Renal cortex interstitium (tissue), 15 donors: ENCODE measurements at places on chromosomes 7 and 10. TPM values are rescaled to one million over a fixed set of nuclear protein-coding genes. Genes with fewer than 3 reads are reported as not detected.

DNA sequence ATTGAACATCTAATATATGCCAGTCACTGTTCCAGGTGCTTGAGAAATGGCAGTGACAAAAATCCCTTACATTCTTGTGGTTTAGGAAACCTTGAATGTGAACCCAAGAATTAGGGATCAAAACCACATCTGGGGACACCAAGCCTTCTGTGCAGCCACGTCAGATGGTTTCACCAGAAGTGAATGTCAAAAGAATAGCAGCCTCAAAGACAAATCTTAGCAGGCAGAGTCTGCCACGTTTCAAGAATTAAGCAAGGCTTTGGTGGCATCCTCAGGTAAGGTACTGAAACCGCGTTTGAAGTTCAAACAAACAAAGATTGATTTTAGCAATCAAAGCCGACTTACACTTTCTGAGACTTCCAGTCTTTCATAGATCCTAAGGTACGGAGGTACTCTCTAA lies 225.5 kb upstream of the GNAI1 start:
- DNase-seq, result no peak

DNA sequence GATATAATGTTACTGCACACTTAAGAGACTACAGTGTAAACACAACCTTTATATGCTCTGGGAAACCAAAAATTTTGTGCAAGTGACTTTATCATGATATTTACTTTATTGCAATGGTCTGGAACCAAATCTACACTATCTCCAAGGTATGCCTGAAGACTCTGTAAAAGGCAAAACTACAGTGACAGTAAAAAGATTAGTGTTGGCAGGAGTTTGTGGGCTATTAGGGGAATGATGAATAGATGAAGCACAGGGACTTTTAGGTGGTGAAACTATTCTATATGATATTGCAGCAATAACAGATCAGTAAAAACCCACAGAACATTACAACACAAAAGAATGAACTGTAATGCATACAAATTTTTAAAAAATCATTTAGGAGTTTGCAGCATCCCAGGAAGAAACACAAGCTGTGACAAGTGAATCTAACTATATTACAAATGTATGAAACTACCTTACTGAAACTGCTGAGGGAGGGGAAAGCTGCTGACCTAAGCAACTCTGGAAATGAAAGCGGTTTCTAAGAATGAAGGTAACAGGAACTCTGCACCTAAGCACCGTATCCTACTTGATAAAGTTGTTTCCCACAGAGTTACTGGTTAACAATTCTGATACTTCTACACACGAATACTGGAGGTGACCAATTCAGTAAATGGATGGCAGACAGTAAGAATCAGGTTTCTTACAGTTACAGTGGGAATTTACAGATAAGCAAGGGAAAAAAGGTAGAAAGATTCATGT lies 82.6 kb downstream of the ATE1 start:
- DNase-seq, result no peak

- no peak for DNase-seq
Observed at GRCh38 chr10:22623633-22624253, 90.6 kb downstream of the PIP4K2A start.

DNA sequence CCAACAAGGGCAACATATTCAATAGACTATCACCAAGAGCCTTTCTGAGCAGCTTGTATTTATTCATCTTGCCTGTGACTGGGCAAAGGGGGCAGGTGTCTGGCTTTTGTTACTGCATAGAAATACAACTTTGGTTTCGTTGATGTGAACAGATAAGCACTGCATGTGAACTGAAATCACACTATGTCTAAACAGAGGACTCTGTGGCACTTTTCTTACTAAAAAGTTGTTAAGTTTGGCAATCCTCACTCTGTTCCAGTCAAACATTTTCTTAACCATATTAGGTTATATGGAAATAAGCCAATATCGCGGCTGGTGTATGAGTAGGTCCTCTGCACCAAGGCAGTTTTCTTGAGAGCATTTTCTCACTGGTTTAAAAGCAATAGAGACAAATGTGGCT lies 48.5 kb downstream of the CALD1 start:
- no peak for DNase-seq

DNA sequence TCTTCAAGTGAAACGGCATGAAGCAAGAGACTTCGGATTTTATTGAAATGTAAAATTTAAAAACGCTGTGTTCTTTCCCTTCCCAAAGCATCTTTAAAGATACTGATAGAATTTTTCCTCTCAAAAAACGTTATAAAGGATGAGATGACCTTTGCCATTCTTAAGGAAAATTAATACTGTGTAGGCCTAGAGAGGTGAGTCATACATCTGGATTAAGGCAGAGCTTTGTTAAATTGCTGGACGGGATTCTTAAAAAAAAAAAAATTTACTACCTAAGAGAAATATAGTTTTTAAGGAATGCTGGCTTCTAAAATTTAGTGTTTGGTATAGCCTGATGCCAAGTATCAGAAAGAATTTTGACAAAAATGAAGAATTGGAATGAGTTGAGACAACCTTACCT lies 6.3 kb upstream of the HBP1 start:
- DNase-seq, result no peak

DNA sequence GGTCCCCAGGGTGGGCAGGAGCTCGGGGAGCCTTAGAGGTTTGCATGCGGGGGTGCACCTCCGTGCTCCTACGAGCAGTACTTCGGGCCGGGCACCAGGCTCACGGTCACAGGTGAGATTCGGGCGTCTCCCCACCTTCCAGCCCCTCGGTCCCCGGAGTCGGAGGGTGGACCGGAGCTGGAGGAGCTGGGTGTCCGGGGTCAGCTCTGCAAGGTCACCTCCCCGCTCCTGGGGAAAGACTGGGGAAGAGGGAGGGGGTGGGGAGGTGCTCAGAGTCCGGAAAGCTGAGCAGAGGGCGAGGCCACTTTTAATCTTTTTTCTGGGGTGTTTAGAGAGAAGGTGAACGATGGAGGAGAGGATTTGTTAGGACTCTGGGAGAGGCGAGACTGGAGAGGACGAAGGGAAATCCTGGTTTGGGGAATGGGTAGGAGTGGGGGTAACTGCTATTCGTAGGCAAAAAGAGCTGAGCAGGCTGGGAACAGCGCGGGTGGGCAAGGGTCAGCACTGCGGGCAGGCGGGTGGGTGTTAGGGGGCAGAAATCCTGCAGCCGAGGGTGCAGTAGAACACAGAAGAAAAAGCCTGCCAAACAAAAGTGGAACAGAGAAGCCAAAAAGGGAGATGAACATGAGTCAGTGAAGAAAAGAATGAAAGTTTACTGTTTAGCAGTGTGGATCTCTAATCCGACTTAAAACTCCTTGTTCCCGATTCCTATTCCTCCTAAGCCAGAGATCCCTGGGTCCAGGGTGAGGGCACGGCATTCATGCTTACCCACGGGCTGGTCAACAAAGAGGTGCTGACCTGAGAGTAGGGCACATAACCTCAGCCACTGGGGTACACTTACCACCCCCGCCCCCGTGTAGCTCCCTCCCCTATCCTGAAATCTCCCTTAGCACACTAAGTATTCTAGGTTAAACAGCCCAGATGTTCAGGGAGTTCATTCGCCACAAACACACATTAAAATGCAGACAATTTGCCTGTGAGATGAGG lies 26.9 kb downstream of the PRSS2 start:
- DNase-seq, result no peak

DNA sequence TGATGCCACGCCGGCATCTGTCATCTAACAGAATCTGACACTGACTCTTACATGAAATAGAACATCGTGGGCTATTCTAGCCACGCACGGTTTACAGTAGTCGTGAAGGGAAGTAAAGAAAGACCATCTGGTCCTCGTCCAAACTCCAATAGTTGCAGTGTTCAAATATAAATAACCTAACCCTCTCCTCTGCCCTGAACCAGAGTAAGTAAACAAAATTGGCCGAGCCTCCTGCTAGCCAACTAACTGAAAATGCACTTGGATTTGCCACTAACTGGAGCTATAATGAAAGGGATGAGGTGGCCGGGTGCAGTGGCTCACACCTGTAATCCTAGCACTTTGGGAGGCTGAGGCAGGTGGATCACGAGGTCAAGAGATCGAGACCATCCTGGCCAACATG lies 29.5 kb upstream of the ZC3HAV1L start:
- no peak for DNase-seq

DNA sequence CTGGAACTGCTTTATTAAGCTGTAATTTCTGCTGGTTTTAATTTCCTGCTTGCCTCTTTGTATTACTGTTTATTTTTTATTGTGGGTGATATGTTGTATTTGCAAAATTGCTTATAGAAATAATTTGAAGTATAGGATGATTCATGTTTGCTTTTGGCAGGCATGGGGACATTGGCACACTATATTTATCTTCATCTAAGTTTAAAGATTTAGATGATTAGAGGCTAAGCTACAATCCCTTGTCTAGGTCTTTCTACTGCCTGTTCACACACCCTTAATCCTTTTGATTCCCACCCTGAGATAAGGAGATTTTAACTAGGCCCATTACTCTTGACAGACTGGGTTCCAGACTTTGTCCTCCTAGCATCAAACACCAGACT lies 182.8 kb upstream of the KAT6B start:
- DNase-seq, result no peak

DNA sequence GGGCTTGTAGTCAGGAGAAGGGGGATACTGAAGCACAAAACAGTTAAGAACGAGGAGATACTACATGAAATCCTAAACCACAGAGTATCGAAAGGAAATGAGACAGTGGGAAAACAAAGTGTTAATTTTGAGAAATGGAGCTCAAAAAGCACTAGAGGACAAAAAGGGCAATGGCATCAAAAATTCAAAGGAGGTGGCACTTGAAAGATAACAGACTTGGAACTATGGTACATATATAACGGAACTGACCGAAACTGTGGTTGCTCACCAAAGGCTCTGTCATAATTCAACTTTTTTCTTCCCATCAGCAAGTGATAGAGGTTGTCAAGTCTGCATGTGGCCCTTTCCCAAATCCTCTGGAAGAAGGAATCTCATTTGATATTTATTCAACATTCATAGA lies 97.0 kb downstream of the CABCOCO1 start:
- no peak for DNase-seq

- DNase-seq, result no peak
Observed at GRCh38 chr10:133343558-133343957, 3.6 kb upstream of the PRAP1 start.

GRCh38 chr10:101968940-101969321 lies 87.0 kb downstream of the ARMH3 start:
- no peak for DNase-seq

GRCh38 chr10:42543840-42544372 lies 94.5 kb downstream of the ZNF33B start:
- DNase-seq, result no peak

- DNase-seq, result no peak
Observed at GRCh38 chr7:107838816-107839565, 36.0 kb upstream of the SLC26A3 start.

DNA sequence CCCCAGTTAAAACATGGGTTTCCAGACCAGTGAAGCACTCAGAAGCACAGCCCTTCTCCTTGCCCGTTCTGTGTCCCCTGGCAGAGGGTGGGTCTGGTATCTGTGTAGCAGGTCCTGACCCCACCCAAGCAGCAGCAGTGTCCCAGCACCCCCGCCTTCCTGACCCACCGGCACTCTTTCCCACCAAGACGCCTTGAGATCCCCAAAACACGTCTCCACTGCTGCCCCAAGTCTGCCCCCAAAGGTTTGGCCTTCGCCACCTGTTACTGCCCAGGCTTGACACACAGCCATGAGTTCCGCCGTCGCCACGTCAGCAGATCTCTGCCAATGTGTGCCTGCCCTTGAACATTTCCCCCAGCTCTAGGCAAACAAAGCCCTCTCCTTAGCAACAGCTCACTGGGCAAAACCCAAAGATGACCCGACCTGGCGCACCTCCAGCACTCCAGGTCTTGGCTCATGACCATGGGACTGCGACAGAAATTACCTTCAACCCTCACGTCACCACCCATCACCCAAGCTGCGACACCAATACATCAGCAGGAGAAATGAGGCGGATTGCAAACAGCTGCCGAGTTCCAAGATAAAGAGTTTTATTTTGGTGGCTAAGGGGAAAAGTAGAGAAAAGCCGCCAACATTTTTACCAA lies 75.6 kb downstream of the CTBP2 start:
- DNase-seq, result no peak

GRCh38 chr10:120593693-120594092 lies 136.7 kb downstream of the PLPP4 start:
- no peak for DNase-seq

DNA sequence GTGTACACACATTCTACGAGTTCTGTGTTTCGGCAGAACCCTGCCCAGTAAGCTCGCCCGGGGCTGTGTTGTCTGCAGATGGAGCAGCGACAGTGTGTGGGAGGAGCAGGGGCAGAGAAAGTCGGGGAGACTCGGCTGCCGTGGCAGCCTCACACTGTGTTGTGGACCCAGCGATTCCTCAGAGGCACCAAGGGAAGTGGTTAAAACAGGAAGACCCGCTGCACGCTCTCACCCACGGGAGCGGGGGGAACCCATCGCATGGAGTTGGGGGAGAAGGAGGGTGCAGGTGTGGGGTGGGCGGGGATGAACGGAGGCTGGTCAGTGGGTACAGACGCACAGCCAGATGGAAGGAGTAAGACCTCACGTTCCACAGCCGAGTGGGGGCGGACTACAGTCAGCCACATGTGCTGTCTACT lies 250.2 kb downstream of the ELFN1 start:
- DNase-seq, result no peak

- DNase-seq, result no peak
Observed at GRCh38 chr10:46273506-46274477, 13.0 kb upstream of the ANTXRL start.

GRCh38 chr10:2049560-2049959 lies 312.2 kb upstream of the ADARB2 start:
- DNase-seq, result no peak

Gene SHH
- 3.3 TPM for polyA plus RNA-seq

Gene LLCFC1
- polyA plus RNA-seq, result 1.4 TPM

Gene DBF4
- 19.3 TPM for polyA plus RNA-seq

Gene LSM5
- polyA plus RNA-seq, result 86.0 TPM

Gene MYH16
- polyA plus RNA-seq, result 0.17 TPM

Gene EZH2
- polyA plus RNA-seq, result 40.4 TPM
